ENCODE measurements at places on chromosomes 1 and 21.

- no peak for DNase-seq
Observed at GRCh38 chr1:21329209-21329844, 39.1 kb upstream of the ECE1 start.

- DNase-seq, result no peak
Observed at GRCh38 chr1:235045921-235046601, 82.6 kb downstream of the TOMM20 start.

- no peak for DNase-seq
Observed at GRCh38 chr1:175095978-175096607, 28.5 kb downstream of the TNN start.

- peak; percentile 85 for DNase-seq
Observed at GRCh38 chr1:155062702-155063411, 683 bp upstream of the EFNA4 start.

DNA sequence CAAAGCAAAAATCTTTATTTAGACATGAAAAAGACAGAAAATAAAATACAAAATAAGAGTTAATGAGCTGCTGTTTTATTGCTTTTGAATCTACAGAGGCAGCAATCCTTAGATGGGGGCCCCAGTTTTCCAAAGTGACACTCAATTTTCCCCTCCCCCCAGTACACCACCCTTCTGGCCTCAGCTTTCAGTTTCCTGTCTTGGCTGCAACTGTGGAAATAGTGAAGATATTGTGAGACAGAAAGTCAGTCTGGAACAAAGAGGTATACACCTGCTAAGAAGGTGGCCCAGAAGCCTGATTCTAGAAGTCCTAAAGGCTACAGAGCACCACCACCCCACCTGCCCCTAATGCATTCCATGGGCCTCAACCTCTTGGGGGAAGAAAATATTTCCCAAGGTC is 1.1 kb upstream of the MTMR11 start:
- DNase-seq, result no peak

- DNase-seq, result no peak
Observed at GRCh38 chr1:24374891-24375786, 38.4 kb downstream of the STPG1 start.

GRCh38 chr1:44905276-44905675 is 62.2 kb upstream of the PTCH2 start:
- DNase-seq, result no peak

GRCh38 chr1:118488787-118489186 is 303.8 kb upstream of the SPAG17 start:
- no peak for DNase-seq

DNA sequence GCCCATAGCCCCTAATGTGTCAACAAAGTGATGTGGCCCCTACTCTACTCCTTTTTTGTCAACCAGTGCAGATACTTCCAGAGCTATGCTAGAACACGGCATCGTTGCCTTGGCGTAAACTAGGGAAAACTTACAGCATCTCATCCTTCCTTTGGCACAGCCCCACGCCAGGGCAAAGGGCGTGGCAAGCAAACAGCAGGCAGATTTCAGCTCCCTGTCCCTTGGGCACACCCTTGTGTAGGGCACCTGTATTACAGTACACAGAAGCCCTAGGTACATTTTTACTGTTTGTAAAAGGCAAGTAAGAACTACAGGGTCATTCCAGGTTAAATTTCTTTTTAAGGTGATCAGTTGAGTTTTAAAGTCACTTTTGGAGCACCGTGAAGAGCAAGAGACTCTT is 29.3 kb downstream of the PRDX6 start:
- no peak for DNase-seq

GRCh38 chr21:37551993-37552355 is 185.4 kb downstream of the DYRK1A start:
- DNase-seq, result no peak

DNA sequence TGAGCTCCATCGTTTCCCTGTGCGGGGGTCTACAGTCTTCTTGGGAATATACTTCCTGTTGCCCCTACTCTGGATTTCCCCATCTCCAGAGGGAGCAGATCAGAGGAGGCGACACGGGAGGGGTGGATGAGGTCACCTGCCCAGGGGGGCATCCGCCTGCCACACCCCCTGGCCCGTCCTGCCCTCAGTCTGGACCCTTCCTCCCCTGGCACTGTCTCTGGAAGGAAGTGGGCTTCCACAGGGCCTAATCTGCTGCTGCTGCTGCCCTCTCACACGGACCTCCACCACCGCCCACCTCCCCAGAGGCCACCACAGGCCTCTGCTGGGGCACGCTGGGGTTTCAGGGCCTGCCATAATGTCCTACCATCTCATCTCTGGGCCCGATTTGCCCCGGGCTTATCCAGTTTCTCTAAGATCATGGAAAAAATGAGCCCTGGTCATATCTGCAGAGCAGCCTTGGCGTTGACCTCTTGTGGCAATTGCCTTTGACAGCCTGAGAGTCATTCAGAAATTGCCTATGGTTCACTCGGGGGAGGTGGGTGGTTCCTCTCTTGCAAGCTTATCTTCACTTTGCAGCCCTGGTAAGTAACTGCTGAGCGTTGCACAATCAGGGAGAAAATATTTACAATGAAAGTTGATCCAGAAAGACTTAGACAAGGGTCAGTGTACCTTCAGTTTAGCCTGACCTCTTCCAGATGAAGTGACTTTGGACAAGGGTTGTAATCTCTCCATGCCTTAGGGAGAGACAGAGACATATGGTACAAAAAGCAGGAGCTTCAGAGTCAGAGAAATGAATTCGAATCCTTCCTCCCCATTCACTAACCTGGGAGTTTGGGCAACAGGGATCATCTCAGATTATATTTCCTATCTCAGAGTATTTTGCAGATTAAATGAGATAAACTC is 252.4 kb downstream of the TOMM20 start:
- DNase-seq, result no peak

DNA sequence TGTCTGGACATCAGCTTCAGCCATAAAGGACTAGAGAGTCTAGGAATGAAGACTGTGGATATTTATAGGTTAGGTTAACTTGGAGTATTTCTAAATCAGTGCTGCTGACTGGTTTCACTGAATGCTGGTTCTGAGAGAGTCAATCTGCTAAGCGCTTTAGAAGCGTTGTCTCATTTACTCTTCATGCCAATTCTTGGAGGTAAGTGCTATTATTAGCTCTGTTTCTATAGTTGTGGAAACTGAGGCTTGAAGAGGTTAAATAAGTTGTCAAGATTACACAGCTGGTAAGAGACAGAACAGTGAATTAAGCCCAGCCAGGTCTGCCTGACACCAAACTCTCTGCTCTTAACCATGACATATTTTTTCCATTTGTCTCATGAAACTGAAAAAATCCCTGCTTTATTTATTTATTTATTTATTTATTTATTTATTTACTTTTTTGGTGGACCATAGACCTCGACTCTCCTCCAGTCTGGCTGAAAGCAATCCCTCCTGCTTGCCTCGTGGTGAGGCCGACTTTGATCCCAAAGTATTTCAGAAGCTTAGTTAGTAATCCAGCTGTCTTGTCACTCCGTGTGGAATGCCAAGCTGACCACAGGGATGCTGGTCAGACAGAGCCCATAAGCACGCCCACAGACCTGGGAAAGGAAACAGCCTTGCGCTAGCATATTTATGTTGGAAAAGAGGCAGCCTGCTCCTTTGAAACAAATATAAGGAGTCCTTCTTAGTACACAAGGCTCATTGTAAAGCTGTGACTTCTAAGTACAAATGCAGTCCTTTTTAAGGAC is 16.9 kb downstream of the NTMT2 start:
- DNase-seq, result peak; percentile 4

- DNase-seq, result no peak
Observed at GRCh38 chr1:29939079-29939478, 702.8 kb downstream of the PTPRU start.

DNA sequence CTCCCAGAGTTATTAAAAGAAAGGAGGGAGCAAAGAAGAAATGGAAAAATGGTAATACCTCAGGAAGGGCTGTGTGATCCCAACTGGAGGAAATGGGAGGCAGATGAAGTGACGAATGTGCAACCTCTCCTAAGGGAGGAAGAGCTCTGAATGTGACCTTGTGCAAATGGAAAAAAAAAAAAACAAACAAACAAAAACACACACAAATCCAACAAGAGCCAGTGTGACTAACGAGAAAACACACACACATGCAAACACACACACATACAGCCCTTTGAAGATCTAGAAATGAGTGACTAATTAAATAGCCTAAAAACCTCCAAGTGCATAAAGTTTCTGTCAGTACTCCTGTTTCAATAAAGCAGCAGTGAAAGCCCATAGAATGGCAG is 49.0 kb downstream of the CCN1 start:
- DNase-seq, result no peak

- DNase-seq, result no peak
Observed at GRCh38 chr1:230542054-230542453, 100.2 kb upstream of the COG2 start.

GRCh38 chr1:186559601-186560116 is 98.7 kb upstream of the PDC start:
- no peak for DNase-seq

- no peak for DNase-seq
Observed at GRCh38 chr1:89652373-89652772, 19.5 kb downstream of the LRRC8C start.

GRCh38 chr1:151944857-151945575 is 35.7 kb upstream of the THEM4 start:
- DNase-seq, result no peak

DNA sequence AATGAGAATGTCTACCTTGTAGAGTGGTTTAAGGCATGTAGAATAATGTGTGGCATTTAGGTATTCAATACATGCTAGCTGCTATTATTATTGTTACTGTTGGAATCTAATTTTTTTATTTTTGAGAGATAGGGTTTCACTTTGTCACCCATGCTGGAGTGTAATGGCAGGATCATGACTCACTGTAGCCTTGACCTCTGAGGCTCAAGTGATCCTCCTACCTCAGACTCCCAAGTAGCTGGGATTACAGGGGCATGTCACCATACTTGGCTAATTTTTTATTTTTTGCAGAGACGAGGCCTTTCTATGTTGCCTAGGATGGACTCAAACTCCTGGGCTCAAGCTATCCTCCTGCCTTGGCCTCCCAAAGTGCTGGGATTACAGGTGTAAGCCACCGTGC is 61.9 kb downstream of the EPB41 start:
- no peak for DNase-seq

DNA sequence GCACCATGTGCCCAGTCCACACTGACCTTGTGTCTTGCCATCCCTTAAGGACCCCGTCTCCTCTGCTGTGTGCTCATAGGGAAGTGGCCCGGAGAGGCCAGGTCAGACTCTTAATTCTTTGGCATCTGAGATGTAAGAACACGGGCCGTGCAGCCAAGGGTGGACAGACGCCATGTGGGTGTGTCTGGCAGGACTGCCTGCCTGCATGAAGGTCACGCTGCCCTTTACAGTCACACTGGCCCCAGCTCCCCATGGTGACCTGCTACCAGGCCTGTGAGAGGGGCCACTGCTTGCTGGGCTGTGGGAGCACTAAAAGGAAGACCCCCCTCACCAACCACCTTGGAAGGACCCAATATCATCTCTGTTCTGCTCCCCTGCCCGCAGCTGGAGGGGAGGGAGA is 17.7 kb downstream of the DHRS3 start:
- no peak for DNase-seq

GRCh38 chr1:115301438-115302020 is 36.5 kb downstream of the NGF start:
- DNase-seq, result no peak

DNA sequence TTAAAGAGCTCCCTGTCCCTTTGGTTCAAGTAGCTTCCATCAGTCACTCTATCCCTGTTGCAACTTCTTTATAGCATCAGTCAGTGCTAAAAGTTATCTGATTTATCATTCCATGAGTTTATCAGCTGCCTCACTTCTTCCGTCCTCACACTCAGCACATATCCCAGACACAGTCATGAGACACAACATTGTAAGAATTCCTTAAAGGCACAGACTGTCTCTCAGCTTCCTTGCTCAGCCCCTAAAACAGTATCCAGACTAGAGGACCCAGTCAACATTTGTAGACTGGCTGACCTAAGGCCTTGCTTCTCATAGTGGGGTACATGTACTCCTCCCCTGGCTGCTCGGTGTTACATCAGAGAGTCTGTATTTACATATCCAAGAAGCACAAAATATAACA is 164.9 kb upstream of the ADGRL2 start:
- DNase-seq, result no peak

- no peak for DNase-seq
Observed at GRCh38 chr1:198676253-198676652, 37.4 kb downstream of the PTPRC start.

DNA sequence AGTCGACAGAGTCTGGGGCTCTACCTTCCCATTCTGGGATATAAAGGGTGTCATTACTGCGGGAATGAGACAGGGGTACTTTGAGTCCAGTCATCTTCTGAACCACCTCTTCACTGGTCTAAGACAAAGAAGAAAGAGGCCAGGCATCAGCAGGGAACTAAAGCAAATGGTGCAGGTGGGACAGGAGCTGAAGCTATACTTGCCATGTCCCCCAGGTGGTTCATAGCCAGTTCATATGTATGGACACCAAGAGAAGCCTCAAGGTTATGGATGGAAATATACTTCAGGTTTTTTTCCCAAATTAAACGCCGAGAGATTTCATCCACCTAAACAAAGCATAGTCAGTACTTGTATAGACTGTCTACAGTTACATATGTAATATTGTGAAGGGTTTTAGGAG is 2.2 kb downstream of the CTSK start:
- no peak for DNase-seq

DNA sequence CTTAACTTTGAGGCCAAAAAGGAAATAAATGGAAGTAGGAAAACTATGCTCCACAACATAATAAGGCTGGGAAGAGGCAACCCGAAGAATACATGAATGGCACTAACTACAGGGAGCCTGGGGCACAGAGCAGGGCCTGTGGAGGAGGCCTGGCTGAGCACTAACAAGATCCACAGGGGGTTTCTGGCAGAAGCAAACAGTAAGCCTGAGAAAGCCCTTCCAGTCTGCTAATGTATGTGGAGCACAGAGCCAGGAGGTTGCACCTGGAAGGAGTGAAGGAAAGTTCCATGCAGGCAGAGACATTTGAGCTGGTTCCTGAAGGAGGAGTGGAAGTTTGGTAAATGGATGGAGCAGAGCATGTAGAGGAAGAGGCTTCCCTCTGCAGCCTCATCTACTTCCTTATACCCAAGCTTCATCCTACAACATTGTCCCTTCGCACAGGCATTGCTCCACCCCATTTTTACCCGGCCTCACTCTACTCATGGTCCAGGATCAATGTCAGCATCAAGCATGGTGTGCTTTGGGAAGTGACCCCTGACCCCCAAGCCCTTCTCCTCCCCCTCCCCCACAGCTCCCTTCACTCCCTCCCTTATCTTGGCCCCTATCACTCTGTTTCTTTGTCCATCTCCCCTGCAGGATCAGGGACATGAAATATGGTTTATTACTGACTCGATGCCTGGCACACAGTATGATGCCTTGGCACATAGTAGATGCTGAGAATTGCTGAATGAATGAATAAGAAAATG is 23.3 kb downstream of the SHISA4 start:
- DNase-seq, result no peak

- DNase-seq, result no peak
Observed at GRCh38 chr1:229689904-229690303, 63.9 kb downstream of the URB2 start.

GRCh38 chr1:31434979-31435378 is 22.0 kb downstream of the SERINC2 start:
- DNase-seq, result no peak

DNA sequence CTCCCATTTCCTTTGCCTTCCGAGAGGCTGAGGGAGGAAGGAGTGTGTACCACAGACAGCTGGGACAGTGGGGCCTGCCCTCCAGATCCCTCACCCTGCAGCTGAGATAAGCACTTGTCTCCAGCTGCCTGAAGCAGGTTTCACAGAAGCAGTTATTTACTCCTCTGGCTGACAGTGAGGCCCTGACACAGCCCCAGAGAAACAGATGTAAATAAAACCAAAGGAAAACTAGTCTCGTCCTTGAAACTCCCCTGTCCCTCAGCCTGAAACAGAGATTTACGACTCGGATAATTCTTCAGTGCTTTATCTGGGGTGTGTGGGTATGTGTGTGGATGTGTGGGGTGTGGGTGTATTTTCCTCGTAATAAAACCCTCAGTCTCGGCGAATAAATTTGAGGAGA is 181.1 kb downstream of the IGSF21 start:
- no peak for DNase-seq

All from endothelial cell (in vitro differentiated cells).